IMR-90 (cell line): ENCODE measurements at places on chromosomes 6 and 20. TPM values are rescaled to one million over a fixed set of nuclear protein-coding genes. Genes with fewer than 3 reads are reported as not detected.
A peak's percentile ranks its signal among the peaks of the same experiment; 100 is the strongest.

PDE10A gene
- 12.4 and 15.8 TPM in 2 replicates for total RNA-seq

HCRTR2 gene
- total RNA-seq = under 0.01 TPM in 1 of 2 replicates, not detected in the other

MBOAT1 gene
- total RNA-seq = 4.7 and 5.6 TPM in 2 replicates

CLPSL2 gene
- not detected in 2 replicates for total RNA-seq

BTN3A1 gene
- 15.3 and 16.5 TPM in 2 replicates for total RNA-seq

MYL9 gene
- 90.0 and 97.5 TPM in 2 replicates for total RNA-seq

CAGE1 gene
- under 0.01 TPM in 1 of 2 replicates, not detected in the other for total RNA-seq

AKIRIN2 gene
- 7.9 and 10.8 TPM in 2 replicates for total RNA-seq

OR11A1 gene
- not detected in 2 replicates for total RNA-seq

CDSN gene
- total RNA-seq = not detected in 2 replicates

PPP1R3G gene
- total RNA-seq = under 0.01 and 0.18 TPM in 2 replicates

GRCh38 chr20:59014680-59015389, 4.4 kb upstream of the TUBB1 start:
- H3K4me3 ChIP-seq = no peak overlapping the region
- H3K36me3 ChIP-seq = no peaks in the 10 kb centered on the region
- no peak overlapping the region for H3K27ac ChIP-seq
- H3K27me3 ChIP-seq = no peaks in the 10 kb centered on the region
- H3K4me1 ChIP-seq = peaks cover 19% of the 10 kb centered on the region
- no peak for DNase-seq

GRCh38 chr6:1502041-1502440, 107.7 kb upstream of the FOXC1 start:
- no peaks in the 10 kb centered on the region for H3K36me3 ChIP-seq
- no peak overlapping the region for H3K27ac ChIP-seq
- H3K27me3 ChIP-seq = peaks cover 20% of the 10 kb centered on the region
- H3K4me1 ChIP-seq = no peaks in the 10 kb centered on the region

DNA sequence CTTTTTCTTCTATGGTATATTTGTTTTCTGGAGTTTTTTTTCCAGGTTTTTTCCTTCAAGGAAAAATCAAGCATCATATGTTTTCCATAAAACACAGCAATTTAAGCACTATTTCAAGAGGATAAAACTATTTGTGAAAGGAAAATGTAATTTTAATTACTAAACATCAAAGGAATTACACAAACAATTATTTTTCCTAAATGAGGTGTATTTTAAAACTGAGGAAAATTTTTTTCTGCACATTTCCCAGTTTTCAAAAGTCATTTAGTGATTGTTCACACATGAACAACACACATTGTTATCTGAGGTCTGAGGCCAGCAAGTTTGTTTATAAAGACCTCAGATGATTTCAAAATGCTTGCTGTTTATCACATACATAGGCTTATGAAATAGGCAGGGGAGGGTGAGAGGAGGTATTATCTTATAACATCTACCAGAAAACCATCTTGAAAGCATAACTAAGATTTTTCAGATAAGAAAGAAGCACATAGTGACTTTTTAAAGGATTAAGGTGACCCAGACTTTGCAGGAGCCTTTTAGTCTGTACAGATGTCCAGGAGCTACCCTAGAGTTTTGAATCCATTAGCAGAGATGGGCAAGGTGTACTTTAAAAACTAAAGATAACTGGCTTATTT, 381.6 kb downstream of the GJA1 start:
- no peaks in the 10 kb centered on the region for H3K27me3 ChIP-seq
- H3K36me3 ChIP-seq = no peaks in the 10 kb centered on the region
- H3K27ac ChIP-seq = no peak overlapping the region; the same call in 1 of the 2 replicates
- H3K4me1 ChIP-seq = peaks cover 10% of the 10 kb centered on the region
- DNase-seq = peak; percentile 47

DNA sequence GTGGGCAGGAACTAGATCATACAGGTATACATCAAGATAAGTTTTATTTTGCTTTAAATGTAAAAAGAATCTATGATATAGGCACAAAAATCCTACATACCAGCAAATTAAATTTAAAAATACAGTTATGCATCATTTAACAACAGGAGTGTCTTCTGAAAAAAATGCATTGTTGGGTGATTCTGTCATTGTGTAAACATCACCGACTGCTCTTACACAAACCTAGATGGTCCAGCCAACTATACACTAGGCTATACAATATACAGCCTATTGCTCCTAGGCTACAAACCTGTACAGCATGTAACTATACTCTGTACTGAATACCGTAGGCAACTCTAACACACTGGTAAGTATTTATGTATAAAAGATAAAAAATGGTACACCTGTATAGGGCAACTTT, 139.4 kb downstream of the RNGTT start:
- no peaks in the 10 kb centered on the region for H3K27me3 ChIP-seq
- no peaks in the 10 kb centered on the region for H3K36me3 ChIP-seq
- no peak overlapping the region for H3K27ac ChIP-seq

DNA sequence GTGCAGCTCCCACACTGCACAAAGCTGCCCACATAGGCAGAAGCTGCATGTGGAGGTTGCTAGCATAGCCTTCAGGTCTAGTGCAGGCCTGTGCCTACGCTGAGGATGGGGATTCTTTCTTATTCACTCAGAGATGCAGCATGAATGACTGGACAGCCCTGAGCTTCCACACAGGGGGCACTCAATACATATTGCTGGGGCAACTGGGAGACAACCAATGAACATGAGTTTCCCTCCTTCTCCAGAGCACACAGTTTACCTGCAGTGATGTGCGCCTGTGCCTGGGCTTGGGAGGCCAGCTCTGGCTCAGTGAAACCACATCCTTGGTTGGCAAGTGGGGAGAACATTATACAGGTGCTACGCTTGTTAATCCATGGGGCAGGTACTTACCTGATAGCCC, 389.9 kb downstream of the RNGTT start:
- H3K4me1 ChIP-seq = no peaks in the 10 kb centered on the region
- no peak overlapping the region for H3K27ac ChIP-seq
- no peaks in the 10 kb centered on the region for H3K36me3 ChIP-seq
- no peaks in the 10 kb centered on the region for H3K27me3 ChIP-seq
- H3K4me3 ChIP-seq = no peak overlapping the region

- H3K27ac ChIP-seq = no peak overlapping the region
- H3K27me3 ChIP-seq = no peaks in the 10 kb centered on the region
- no peak for DNase-seq
These were observed 645.5 kb downstream of the GRIK2 start for GRCh38 chr6:102038964-102039363.

DNA sequence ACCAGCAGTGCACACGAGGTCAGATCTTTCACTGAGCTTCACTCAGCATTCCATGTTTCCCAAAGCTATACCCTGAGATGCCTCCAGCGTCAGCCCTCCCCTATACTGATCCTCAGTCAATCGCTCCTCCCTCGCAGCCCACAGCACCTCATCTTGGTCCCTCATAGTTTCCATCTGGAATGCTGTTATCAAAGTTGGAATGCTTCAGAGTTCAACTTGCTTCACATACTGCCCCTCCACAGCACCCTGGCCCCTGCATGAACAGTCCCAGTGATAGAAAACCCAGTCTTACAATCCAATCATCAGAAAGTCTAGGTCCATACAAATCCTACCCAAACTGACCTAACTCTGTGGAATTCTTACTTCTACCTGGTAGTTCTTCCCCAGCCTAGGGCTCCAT, 20.0 kb downstream of the SPAG4 start:
- H3K36me3 ChIP-seq = peaks cover 16% of the 10 kb centered on the region
- no peak for DNase-seq
- peaks cover 11% of the 10 kb centered on the region for H3K4me1 ChIP-seq
- no peaks in the 10 kb centered on the region for H3K27me3 ChIP-seq

DNA sequence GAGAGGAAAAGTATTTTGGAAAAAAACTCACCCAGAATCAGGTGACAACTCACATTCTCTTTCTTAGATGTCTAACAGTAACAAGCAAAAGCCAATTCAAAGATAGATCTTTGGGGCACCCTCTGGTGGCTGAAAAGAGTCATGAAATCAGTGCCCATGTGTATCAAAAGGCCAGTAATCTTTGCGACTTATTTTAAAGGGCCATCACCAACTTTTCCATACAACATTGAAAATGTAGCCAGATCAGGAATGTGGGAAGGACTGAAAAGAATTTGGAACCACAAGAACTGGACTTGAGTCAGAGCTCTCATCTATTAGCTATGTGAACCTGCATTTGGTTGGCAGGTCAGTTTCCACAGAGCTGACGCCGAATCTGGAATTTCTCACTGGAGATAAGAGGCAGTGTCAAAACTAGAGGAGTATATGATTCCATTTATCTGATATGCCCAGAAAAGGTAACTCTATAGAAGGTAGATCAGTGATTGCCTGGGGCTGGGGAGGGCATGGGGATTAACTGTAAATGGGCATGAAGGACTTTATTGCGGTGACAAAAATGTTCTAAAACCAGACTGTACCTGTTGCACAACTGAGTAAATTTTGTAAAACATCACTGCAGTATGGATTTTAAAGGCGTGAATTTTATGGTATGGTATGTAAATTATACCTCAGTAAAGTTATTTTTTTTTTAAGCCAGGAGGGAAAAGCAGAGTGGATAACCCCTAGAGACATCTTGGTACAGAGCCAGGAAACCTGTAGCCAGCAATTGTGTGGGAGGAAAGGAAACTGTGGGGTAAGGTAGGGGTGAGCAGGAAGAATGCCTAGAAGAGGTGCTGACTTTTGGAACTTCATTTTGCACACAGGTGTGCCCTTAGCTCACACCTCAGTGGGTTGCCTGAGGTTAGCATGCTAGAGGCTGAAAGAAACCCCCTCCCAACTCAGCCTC, 117.1 kb upstream of the ASF1A start:
- DNase-seq = peak; percentile 79
- no peaks in the 10 kb centered on the region for H3K36me3 ChIP-seq
- H3K27me3 ChIP-seq = peaks cover 4% of the 10 kb centered on the region
- no peak overlapping the region for H3K27ac ChIP-seq
- no peak overlapping the region for H3K4me3 ChIP-seq

- H3K4me3 ChIP-seq = no peak overlapping the region
- no peak overlapping the region; the same call in 1 of the 2 replicates for H3K27ac ChIP-seq
- no peaks in the 10 kb centered on the region for H3K27me3 ChIP-seq
- no peaks in the 10 kb centered on the region for H3K36me3 ChIP-seq
These were observed 18.9 kb upstream of the SYNJ2 start for GRCh38 chr6:157962601-157963302.

DNA sequence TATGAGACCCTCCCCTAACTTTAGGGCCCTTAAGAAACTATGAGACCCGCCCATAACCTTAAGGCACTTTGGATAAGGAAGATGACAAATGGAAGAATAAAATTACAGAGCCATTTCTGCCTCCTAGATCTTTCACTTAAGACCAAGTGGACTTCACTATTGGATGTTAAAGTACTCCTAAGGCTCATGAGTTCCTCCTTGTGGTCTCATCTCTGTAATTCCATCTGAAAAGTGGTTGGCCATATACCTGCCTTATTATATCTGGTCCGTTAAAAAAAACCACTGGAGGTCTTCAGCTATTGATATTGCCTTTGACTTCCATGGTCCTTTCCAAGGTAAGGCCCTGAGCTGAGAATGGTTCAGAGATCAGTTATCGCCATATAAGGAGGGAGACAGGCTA, 310.3 kb downstream of the EYA4 start:
- peak; percentile 70 for DNase-seq
- H3K4me3 ChIP-seq = no peak overlapping the region
- peaks cover 17% of the 10 kb centered on the region for H3K4me1 ChIP-seq
- no peaks in the 10 kb centered on the region for H3K27me3 ChIP-seq

- no peak for DNase-seq
- no peak overlapping the region for H3K27ac ChIP-seq
- no peaks in the 10 kb centered on the region for H3K36me3 ChIP-seq
- peaks cover 80% of the 10 kb centered on the region for H3K27me3 ChIP-seq
These were observed 11.9 kb downstream of the BHLHE23 start for GRCh38 chr20:62994869-62995281.

DNA sequence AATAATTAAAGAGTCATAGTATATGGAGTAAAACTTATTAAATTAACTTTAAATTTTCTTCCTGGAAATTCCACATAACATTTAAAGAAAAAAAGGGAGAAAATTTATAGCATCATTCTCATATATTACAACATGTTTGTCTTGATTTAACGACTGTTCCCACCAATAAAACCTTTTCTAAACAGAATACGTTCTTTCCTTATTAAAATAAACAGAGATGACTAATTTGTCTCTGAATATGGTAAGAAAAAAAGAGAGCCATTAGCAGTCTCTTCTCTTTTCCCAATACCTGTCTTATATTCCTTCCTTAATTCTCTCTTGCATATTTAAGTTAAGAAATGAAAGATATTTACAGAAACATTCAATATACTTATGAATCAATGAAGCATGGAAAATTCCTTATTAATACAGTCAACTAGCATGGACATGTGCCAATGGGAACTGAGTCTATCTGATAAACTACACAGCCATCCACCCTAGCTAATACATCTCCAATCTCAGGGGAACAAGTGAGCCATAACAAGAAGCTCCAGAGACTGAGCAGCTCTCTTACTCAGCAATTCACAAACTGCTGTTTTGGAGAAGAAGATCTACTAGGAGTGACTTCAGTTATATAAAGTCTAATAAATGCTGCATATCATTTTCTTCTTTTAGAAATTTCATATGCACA, 347.1 kb upstream of the MANEA start:
- H3K36me3 ChIP-seq = no peaks in the 10 kb centered on the region
- peak; percentile 25 for DNase-seq
- no peak overlapping the region for H3K4me3 ChIP-seq
- H3K4me1 ChIP-seq = 0 out of 2 replicates have a peak, but pooled peaks cover 1% of the 10 kb centered on the region

GRCh38 chr6:27861276-27861840, 50.8 kb downstream of the OR2B2 start:
- no peaks in the 10 kb centered on the region for H3K27me3 ChIP-seq
- no peak for DNase-seq
- no peak overlapping the region for H3K4me3 ChIP-seq

- no peaks in the 10 kb centered on the region for H3K27me3 ChIP-seq
- H3K36me3 ChIP-seq = no peaks in the 10 kb centered on the region
- H3K4me1 ChIP-seq = peaks cover 18% of the 10 kb centered on the region
- no peak overlapping the region for H3K4me3 ChIP-seq
- H3K27ac ChIP-seq = peak overlapping the region; percentile 57; the same call in 1 of the 2 replicates
These were observed 24.5 kb downstream of the ILRUN start for GRCh38 chr6:34671801-34672656.

- H3K4me3 ChIP-seq = no peak overlapping the region
- peaks cover 68% of the 10 kb centered on the region for H3K4me1 ChIP-seq
- H3K27me3 ChIP-seq = no peaks in the 10 kb centered on the region
These were observed 32.9 kb downstream of the TRAM2 start for GRCh38 chr6:52543729-52544601.

DNA sequence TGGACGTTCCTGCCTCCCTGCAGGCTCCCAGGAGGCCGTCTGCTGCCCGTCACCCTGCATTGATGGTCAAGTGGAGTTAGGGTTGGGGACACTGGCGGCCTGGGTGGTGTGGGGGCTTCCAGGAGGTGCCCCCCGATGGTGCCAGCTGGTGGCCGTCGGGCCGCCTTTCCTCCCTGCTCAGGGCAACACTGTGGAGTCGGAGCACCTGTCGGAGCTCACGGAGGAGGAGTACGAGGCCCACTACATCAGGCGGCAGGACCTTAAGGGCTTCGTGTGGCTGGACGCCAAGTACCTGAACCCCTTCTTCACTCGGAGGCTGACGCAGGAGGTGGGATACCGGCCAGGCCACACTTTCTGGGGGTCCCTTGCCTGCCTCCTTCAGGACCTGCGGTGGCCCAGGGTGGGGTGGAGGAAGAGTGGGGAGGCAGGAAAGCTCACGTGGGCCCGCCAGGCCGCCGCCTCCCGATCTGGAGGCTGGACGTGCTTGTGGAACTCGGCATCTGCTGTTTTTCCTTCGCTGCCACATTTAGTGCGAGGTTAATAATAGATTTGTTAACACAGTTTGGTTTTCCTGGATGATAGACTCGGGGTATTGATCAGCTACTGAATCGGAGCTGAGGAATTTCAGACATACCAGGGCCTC, 28.6 kb downstream of the SPATA2 start:
- no peak overlapping the region for H3K27ac ChIP-seq
- H3K4me1 ChIP-seq = peaks cover 17% of the 10 kb centered on the region; the same call in 1 of the 2 replicates
- H3K36me3 ChIP-seq = peaks cover 34% of the 10 kb centered on the region

GRCh38 chr6:28768187-28768913, 155.4 kb downstream of the TRIM27 start:
- H3K4me3 ChIP-seq = no peak overlapping the region
- H3K4me1 ChIP-seq = no peaks in the 10 kb centered on the region
- peaks cover 48% of the 10 kb centered on the region for H3K27me3 ChIP-seq
- no peak for DNase-seq
